Foreskin melanocyte (primary cell): ENCODE measurements at places on chromosomes 11 and 22.

DNA sequence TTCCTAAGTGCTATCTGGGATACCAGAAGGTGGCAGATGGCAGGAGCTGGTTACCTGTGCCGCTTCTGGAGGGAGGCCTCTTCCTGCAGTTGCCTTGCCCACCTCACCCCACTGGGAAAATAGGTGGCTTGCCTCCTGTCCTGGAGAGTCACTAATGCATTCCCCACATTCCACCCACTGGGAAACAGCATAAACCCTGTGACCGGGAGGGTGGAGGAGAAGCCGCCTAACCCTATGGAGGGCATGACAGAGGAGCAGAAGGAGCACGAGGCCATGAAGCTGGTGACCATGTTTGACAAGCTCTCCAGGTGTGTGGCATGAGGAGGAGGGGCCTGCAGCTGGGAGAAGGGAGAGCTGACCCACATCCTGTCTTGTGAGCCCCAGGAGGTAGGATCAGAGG, 5.6 kb downstream of the RIC8A start:
- no peak for DNase-seq

DNA sequence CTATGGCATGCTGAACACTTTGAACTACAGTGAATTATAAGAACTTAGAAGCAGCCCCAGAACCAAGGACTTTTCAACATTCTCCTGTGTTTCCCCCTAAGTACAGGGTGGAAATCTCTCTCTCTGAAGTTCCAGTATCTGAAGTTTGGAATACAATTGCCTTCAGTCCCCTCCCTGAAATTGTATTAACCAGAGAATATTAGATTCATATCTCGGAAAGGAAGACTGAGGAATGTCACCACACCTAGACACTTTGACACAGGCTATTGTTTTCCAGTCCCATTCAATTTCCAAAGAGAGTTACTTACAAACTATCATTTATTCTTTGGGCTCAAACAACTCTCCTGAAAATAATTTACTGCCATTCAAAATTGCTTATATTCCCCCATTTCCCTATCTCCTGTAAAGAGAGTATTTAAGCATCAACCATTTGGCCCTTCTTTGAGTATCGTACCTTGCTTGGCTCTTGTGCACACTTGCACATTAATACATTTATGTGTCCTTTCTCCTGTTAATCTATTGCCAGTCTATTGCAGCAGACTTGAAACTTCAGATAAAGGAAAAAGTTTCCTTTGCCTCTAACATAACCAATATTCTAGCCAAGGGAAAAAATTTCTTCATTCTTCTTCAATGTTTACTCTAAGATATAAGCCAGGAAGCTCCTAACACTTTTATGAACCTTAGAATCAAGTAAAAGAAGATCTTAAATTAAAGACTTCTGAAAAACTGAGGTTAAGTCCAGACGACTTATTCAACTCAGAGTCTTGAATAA, 402.4 kb upstream of the DDI1 start:
- no peak for DNase-seq

GRCh38 chr22:43747877-43748276, 64.2 kb downstream of the EFCAB6 start:
- DNase-seq = no peak

DNA sequence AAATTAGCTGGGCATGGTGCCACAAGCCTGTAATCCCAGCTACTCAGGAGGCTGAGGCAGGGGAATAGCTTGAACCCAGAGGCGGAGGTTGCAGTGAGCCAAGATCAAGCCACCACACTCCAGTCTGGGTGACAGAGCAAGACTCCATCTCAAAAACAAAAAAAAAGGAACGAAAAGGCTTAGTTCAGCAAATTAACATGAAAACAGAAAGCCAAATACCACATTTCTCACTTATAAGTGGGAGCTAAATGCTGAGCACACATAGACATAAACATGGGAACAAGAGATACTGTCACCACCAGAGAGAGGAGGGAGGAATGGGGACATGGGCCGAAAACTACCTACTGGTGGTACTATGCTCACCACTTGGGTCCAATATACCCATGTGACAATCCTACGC, 38.6 kb downstream of the SCGB1A1 start:
- DNase-seq = no peak

DNA sequence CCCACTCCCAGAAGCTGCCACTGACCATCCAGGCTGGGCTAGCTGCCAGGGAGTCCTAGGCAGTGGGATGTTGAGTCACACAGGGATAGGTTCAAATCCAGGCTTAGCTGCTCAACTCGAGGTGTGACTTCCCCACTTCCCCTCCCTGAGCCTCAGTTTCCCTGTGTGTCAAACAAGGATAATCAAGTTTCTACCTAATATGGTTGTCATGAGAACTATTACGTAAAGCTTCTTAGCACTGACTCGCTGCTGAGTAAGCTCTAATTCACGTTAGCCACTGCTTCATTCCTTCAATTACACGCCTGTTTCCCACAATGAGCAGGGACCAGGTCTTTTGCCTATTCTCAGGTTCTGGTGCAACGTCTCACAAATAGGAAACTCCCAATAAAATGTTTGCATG, 67.7 kb downstream of the SEZ6L start:
- no peak for DNase-seq

DNA sequence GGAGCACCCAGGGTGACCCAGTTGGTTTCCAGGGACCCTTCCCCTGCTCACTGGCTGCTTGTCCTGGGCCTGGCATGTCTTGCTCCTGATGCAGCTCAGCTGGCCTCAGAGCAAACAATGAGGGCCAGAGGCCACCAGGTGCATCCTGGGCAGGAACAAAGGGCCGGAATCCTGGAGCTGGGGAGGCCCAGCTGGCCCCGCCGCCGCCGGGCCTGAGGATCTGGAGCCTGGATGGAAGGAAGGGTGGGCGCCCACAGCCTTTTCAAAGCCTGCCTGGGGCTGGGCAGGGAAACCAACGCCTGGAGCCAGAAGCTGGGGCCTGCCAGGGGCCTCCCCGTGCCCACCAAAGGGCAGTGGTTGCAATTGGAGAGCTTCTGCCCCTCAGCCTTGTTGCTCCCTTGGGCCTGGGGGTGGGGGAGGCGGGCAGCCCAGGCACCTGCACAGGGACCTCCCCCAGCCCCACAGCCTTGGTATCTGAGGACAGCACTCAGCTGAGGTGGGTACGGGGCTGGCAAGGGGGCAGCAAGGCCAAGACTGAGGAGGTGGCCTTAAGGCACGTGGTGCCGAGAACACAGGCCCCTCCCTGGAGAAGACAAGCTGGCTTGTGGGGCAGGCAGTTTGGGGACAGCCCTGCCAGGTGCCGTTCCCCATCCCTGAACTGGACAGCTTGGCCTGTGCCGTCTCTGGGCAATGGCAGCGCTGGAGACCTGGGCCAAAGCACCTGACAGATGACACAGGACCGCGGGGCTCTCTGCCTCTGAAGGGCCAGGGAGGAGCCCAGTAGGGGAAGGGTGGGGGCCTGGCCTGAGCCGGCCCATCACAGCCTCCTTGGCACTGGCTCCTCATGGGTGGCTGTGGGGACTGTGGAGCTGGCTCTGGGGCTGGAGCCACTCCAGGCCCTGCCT, 7.1 kb upstream of the ADORA2A start:
- no peak for DNase-seq

GRCh38 chr11:127454856-127455255, 454.3 kb upstream of the KIRREL3 start:
- DNase-seq = peak; percentile 5
